ENCODE measurements at places on chromosomes 11 and 22. TPM values are rescaled to one million over a fixed set of nuclear protein-coding genes. Genes with fewer than 3 reads are reported as not detected.

CTSF gene
- 39.6 TPM for total RNA-seq

DNA sequence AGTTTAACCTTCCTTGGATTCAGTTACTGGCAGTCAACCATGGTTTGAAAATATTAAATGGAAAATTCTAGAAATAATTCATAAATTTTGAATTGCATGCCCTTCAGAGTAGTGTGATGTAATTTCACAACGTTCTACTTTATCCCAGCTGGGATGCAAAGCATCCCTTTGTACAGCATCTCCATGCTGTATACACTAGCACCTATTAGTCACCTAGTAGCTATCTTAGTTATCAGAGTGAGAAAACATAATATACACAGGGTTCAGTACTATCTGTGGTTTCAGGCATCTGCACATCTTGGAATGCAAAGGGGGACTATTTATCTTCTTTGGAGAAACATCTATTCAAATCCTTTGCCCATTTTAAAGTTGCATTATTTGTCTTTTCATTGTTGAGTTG lies 30.8 kb downstream of the CBL start:
- no peak for DNase-seq
- H3K4me1 ChIP-seq: no peaks in the 10 kb centered on the region
- no peak overlapping the region for H3K4me3 ChIP-seq

DNA sequence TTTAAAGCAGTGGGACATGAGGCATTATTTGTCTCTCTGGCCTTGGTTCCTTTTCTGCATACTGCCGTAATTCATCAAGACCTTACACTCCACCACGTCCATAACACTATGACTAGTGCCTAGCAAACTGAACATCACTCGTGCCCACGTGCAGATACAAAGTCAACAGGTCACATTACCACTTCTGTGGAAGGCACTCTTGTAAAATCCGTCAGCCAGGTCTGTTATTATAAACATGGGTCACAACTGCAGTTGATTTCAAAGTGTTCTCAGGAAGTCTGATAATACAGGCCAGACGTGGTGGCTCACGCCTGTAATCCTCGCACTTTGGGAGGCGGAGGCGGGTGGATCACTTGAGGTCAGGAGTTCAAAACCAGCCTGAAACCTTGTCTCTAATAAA lies 14.1 kb downstream of the VSIG10L2 start:
- no peak overlapping the region for H3K4me3 ChIP-seq
- no peaks in the 10 kb centered on the region for H3K4me1 ChIP-seq
- no peak for DNase-seq

- no peaks in the 10 kb centered on the region for H3K36me3 ChIP-seq
- peak overlapping the region; percentile 94 for H3K27ac ChIP-seq
These were observed 461 bp upstream of the EED start for GRCh38 chr11:86244063-86244521.

GAL3ST1 gene
- 3.5 TPM for total RNA-seq

DNA sequence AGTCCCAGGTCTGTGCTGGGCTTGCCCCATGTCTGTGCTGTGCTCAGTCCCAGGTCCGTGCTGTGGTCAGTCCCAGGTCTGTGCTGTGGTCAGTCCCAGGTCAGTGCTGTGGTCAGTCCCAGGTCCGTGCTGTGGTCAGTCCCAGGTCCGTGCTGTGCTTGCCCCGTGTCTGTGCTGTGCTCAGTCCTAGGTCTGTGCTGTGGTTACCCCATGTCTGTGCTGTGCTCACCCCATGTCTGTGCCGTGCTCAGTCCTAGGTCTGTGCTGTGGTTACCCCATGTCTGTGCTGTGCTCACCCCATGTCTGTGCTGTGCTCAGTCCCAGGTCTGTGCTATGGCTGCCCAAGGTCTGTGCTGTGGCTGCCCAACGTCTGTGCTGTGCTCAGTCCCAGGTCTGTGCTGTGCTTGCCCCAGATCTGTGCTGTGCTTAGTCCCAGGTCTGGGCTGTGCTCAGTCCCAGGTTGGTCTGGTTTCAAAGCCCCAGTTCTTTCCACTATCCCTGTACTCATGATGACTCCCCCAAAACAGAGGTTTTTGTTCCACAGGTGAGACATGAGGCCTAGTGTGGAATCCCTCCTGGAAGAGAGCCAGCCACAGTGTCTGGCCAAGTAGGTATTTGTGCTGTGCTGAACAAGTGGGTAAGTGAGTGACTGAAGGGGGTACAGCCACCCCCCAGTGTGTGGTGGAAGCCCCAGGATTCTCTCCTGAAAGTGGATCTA lies 34.8 kb downstream of the IRAG1 start:
- H3K4me3 ChIP-seq: no peak overlapping the region
- H3K4me1 ChIP-seq: peaks cover 4% of the 10 kb centered on the region
- no peaks in the 10 kb centered on the region for H3K36me3 ChIP-seq
- H3K27me3 ChIP-seq: no peaks in the 10 kb centered on the region
- H3K27ac ChIP-seq: no peak overlapping the region
- no peak for DNase-seq

DNA sequence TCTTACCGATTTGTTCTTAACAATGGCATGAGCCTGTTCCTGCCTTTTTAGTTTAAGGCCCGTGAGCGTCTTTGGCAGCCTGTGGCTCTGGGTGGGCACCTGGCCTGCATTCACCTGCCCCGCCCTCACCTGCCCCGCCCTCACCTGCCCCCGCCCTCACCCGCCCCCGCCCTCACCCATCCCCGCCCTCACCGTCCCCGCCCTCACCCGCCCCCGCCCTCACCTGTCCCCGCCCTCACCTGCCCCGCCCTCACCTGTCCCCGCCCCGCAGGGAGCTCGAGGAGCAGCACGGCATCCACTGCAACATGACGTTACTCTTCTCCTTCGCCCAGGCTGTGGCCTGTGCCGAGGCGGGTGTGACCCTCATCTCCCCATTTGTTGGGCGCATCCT lies 14.2 kb downstream of the GATD1 start:
- no peaks in the 10 kb centered on the region for H3K4me1 ChIP-seq
- no peaks in the 10 kb centered on the region for H3K27me3 ChIP-seq
- no peak overlapping the region for H3K27ac ChIP-seq
- H3K36me3 ChIP-seq: peaks cover 21% of the 10 kb centered on the region
- DNase-seq: no peak
- H3K4me3 ChIP-seq: no peak overlapping the region

- no peaks in the 10 kb centered on the region for H3K27me3 ChIP-seq
- no peaks in the 10 kb centered on the region for H3K4me1 ChIP-seq
- no peak for DNase-seq
- no peak overlapping the region for H3K4me3 ChIP-seq
- H3K36me3 ChIP-seq: no peaks in the 10 kb centered on the region
- H3K27ac ChIP-seq: no peak overlapping the region
These were observed 7.0 kb upstream of the MSANTD2 start for GRCh38 chr11:124807201-124807600.

ACRV1 gene
- not detected for total RNA-seq

DNA sequence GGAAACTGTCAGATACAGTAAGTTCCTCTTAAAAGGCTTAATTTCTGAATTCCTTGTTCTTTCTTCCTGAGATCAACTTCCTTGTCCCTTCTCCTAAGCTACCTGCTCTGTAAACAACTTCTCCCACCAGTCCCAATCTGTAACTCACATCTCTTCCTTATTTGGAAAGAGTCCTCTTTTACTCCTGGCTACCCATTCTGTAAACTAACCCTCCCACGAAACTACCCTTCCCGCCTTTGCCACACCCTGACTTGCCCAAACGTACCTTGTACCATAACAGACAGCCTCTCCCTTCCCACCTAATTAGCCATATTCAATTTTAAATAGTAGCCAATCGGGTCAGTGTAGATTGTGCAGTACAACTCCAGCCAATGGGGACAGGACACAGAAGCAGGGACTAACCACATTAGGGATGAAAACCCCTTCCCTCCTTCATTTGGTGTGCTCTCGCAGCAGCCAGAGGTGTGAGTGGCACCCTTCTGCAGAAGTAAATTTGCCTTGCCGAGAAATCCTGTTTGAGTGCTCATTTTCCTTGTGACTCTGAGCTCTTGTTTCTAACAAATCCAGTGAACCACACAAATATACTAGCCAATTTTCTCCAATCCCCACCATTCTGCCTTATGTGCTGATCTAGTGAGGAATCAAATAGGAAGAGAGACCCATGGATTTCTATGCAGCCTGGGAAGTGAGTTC lies 49.5 kb downstream of the ZNF280B start:
- H3K27me3 ChIP-seq: peaks cover 8% of the 10 kb centered on the region
- no peak for DNase-seq
- H3K36me3 ChIP-seq: no peaks in the 10 kb centered on the region
- no peak overlapping the region for H3K27ac ChIP-seq
- no peaks in the 10 kb centered on the region for H3K4me1 ChIP-seq
- no peak overlapping the region for H3K4me3 ChIP-seq

DNA sequence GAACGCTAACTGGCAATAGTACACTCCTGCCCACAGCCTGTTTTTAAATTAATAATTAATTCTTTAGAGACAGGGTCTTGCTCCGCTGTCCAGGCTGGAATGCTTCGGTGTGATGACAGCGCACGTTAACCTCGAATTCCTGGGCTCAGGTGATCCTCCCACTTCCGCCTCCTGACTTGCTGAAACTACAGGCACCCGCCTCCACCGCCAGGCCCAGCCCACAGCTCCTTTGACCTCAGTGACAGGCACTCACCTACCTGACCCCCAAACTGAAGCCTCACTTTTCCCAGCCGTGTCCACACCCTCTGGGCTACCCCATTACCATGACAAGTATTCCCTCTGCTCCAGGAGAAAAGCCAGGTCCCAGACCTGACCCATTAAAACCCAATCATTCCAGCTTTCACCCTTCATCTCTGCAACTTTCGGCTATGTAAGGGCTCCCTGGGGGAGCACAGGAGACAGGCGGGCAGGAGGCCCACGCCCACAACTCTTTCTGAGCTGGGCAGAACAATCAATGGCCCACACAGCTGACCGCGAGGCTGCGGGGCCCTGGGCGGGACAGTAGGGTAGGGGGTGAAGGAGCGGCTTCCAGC lies 730 bp downstream of the LMNTD2 start:
- H3K4me1 ChIP-seq: peaks cover 7% of the 10 kb centered on the region
- DNase-seq: no peak
- H3K27ac ChIP-seq: peak overlapping the region; percentile 89
- peaks cover 13% of the 10 kb centered on the region for H3K36me3 ChIP-seq

DNA sequence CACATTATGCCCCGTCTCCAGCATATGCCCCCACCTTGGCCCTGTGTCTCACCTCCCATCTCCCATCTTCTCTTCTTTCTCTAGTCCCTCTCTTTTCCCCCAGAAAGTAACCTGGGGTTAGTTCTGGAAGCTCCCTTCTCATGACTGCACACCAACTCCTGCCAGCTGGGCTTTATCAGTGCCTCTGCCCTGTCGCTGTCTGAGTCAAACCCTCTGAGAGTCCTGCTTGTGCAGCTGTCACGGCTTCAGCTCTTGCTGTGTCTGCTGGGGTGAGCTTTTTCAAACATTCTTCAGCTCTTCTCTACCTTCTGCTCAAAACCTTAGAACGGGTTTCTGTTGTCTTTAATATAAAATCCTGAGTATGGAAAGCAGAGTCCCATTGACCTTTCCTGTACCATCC lies 304.5 kb upstream of the B3GAT1 start:
- no peak for DNase-seq
- H3K36me3 ChIP-seq: no peaks in the 10 kb centered on the region
- no peaks in the 10 kb centered on the region for H3K4me1 ChIP-seq
- no peak overlapping the region for H3K27ac ChIP-seq

DNA sequence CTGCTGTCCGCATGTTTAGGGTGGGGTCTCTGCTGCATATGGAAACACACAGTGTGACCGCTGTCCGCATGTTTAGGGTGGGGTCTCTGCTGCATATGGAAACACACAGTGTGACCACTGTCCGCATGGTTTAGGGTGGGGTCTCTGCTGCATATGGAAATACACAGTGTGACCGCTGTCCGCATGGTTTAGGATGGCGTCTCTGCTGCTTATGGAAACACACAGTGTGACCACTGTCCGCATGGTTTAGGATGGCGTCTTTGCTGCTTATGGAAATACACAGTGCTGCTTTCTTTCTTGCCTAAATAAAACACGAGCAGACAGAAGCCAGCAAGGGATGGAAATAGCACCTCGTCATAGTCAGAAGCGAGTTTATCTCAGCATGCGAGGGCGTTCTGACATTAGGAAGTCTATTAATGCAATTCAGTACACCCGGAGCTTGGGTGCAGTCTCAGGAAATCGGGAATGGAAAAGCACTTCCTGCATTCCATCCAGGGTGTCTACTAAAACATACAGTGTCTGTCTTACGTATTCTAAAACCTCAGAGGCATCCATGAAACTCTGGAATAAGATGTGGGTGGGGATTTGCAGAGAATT lies 32.6 kb upstream of the TOLLIP start:
- no peak overlapping the region for H3K4me3 ChIP-seq
- H3K27me3 ChIP-seq: peaks cover 14% of the 10 kb centered on the region
- no peaks in the 10 kb centered on the region for H3K36me3 ChIP-seq
- no peak for DNase-seq

MIAT gene
- 5.0 TPM for total RNA-seq

DNA sequence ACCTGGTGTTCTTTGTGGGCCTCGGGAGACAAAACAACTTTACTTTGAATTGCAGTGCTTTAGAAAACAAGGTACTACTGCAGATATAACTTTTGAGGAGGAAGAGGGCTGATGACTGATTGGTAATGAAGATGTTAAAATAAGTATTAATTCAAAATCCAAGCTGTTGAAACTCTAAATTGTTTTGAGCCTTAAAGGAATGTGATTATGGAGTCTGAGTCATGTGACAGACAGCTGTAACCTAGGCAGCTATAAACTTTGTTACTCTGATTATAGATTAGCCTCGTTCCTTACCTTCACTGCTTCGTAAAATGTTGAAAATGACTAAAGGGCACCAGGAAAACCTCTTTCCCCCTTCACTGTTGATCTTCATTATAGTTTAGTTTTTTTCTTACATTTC lies 43.4 kb downstream of the MS4A2 start:
- no peaks in the 10 kb centered on the region for H3K27me3 ChIP-seq
- H3K27ac ChIP-seq: no peak overlapping the region
- H3K4me1 ChIP-seq: no peaks in the 10 kb centered on the region
- no peak for DNase-seq

RIMBP3B gene
- 0.21 TPM for total RNA-seq

DNA sequence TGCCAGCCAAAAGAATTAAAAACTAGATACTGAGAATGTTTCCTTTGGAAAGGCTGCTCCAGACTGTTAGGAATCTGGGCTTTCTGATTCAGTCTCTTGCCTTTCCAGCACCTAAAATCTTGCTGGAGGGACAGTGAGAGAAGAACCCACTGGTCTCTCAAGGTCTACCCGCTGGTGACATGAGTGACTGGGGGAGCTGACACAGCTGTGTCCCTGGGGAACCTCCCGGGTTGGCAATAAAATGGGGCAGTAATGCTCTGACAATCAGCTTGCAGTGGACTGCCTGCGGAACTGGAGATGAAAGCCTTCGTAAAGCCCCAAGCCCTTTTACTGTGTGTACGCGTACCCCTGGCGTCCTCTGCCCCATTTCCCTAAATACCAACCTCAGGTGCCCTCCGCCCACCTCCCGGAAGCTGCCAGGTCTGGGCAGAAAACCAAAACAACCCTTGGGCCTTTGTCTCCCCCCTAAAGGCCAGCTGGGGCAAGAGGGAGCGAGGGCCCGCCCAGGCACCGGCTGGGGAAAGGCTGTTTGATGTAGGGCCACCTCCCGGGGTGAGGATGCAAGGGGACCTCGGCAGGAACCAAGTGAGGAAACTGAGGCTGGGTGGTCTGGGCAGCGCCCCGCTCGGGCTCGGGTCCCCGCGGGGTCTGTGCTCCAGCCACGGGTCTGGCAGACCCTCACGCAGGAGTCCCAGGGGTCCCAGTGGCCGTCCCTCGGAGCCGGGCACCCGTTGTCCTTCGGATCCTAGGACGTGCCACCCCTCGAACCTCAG lies 741 bp downstream of the CARS1 start:
- H3K4me3 ChIP-seq: peak overlapping the region; percentile 95
- no peaks in the 10 kb centered on the region for H3K27me3 ChIP-seq
- DNase-seq: no peak
- peak overlapping the region; percentile 84 for H3K27ac ChIP-seq
- H3K4me1 ChIP-seq: peaks cover 5% of the 10 kb centered on the region

All from lung (tissue), 17 donors.